ENCODE measurements at places on chromosomes 1 and 21. TPM values are rescaled to one million over a fixed set of nuclear protein-coding genes. Genes with fewer than 3 reads are reported as not detected.

DNA sequence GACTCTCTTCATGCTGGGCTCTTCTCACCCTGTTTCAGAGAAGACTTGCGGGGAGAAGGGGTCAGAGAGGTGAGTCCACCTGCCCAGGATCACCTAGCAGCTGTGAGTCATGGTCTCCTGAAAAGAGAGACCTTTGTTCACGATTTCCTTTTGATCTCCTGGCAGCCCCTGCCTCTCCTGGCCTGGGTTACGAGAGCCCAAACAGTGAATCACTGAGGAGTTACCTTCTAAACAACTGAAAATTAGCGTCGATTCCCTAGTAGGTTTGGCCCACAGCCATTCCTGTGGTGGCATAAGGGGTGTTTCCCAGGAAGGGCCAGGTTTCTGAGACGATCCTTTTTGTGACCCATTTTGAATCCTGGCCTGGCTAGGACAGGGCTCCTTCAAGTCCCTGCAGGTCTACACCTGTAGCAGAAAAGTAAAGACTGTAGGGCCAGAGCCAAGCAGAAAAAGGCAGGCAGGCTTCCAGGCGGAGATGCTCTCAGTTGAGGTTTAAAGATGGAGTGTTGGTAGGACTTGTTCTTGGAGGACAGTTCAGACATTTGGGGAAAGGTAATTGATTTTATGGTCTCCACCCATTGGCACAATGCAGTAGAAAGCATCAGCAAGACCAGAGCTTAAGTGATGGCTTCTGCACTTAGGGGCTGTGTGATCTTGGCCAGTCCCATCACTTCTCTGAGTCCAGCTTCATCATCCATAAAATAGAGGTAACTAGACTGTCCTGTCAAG lies 2.1 kb upstream of the PLA2G2E start:
- H3K36me3 ChIP-seq, result no peaks in the 10 kb centered on the region
- H3K27ac ChIP-seq, result peak overlapping the region; percentile 9
- no peak overlapping the region for H3K4me3 ChIP-seq
- DNase-seq, result peak; percentile 95
- peaks cover 58% of the 10 kb centered on the region for H3K4me1 ChIP-seq

GRCh38 chr1:156430303-156430702 lies 61.3 kb downstream of the RHBG start:
- no peak overlapping the region for H3K4me3 ChIP-seq
- no peaks in the 10 kb centered on the region for H3K36me3 ChIP-seq
- DNase-seq, result no peak
- no peaks in the 10 kb centered on the region for H3K4me1 ChIP-seq

DNA sequence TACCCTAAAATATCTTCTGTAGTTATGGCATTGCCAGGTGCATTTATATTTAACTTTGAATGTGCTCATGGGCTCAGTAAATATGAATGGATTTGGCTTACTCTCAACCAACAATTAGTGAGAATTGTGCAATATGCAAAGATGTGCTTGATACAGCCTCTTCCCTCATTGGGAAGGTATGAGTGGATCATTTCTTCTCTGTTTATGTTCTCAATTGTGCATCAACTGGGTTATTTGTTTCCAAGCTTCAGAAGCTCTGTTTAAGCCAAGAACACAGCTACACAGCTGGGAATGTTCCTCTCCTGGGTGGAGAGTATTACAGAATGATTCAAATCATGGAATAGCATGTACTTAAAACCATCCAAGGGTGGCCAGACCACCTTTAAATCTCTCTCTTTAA lies 17.6 kb upstream of the MAP1LC3C start:
- H3K4me3 ChIP-seq, result no peak overlapping the region
- no peaks in the 10 kb centered on the region for H3K4me1 ChIP-seq
- H3K36me3 ChIP-seq, result no peaks in the 10 kb centered on the region
- no peak overlapping the region for H3K27ac ChIP-seq

DNA sequence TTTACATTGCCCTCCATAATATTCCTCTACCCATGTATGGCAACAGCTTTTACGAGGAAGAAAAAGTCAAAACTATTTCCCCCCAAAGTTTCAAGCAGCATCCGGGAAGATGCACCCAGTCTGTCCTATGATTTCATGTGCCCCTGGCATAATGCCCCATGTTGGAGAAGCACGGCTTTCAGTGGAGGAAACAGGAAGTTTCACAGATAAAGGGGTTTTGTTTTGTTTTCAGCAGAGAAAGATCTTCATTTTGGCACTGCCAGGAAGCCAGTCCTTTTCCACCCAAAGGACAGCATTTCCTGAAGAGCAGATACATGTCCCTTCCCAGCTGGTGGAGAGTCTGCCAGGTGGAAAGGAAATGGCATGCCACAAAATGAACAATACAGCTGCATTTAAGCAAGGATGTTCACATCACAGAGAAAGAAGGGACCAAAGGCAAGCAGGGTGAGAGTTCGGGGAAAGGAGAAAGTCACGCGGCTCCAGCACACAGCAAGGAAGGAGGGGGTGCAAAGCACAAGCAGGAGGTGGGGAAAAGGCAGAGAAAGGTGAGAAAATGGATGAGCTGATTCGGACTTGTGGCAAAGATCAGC lies 95.3 kb upstream of the HIVEP3 start:
- H3K4me3 ChIP-seq, result no peak overlapping the region
- H3K27me3 ChIP-seq, result no peaks in the 10 kb centered on the region
- DNase-seq, result no peak
- H3K36me3 ChIP-seq, result no peaks in the 10 kb centered on the region
- H3K4me1 ChIP-seq, result no peaks in the 10 kb centered on the region

Gene MROH7
- total RNA-seq, result 1.1 TPM

Measured in HCT116 (cell line).